ENCODE measurements at places on chromosomes 12 and 14.

DNA sequence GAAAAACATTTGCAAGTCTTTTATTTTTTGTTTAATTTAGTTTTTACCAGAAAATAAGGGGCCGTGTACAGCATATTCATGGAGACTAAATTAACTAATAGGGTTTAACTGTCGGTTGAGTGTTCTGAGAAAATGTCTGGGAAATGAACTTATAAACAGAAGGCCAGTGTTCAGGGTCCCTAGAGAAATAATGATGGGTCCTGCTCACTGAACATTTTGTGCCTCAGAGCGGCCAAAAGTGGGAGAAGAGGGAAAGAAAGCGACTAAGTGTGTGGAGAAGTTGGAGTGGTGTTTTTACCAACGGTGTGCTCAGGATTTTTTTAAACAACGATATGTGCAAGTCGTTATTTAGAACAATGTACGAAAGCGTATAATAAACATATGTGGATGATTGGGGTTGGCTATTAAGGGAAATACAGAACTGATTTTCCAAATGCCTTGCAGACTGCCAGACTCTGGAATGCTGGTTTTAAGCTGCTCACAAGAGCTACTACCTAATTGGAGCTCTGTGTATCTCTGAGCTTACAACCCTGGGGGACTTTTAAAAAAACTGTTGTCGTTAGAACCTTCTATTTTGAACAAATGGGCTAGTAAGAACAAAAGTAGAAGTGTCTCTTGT is 166.7 kb downstream of the SLC38A4 start:
- no peak for DNase-seq

DNA sequence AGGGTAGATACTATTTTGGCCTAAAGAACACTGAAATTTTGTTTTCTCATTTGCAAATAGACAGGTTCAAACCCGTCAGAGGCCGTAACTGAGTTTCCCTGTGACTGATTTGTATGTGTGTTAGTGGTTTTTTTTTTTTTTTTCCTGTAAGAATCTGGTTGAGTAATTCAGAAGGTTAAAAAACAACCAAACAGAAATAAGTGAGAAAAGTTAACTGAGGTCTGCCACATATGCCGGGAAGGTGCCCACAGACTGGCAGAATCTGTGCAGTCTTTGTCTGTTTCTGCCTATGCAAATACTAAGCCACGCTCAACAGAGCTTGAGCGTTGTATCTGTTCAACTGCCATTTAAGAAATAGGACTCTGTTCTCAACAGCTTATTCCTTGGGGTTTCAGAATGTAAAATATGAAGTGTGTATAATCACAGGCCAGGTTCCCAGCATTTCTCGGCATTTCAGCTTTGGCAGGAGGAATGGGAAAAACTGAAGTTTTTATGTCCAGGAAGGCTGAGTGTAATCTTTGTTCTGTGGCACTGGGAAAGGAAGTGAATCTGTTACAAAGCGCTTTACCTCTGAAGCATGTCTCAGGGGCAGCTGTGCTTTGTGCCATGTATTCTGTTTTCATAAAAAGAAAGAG is 181.9 kb downstream of the PRKCH start:
- DNase-seq: no peak

DNA sequence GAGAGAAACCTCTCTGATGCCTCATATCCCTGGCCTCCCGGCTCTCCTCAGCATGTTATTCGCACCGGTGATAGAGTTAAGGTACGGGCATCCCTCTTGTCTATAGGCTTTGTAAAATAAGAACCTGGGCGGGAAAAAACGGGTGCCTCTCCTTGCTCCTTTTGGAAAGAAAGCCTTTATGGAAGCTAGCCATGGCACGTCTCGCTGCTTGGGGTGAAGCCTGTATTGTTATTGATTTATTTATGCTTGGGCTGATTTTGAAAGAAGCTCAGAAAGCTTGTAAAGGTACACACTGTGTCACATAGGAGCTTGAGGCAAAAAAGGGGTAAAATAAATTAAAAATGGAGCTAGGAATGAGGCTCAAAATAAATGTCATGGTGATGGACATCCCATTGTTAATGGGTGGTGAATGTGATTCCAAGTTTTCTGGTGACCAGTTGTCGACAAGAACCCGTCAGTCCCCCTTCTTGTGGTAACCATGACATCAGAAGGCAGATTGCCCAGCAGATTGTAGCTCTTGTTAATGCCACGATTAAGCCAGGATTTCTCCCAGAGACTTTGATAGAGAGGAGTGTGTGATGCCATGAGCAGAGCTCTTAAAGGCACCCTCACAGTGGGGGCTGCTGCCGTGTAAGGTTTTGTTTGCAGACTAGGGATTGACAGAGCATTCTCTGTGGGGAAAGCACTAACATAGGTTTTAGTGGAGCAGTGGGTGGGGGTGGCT is 50.4 kb upstream of the ASPG start:
- no peak for DNase-seq

GRCh38 chr14:23436327-23437132 is 1.1 kb upstream of the MYH7 start:
- no peak for DNase-seq

GRCh38 chr12:991350-992333 is 619 bp downstream of the ERC1 start:
- no peak for DNase-seq

DNA sequence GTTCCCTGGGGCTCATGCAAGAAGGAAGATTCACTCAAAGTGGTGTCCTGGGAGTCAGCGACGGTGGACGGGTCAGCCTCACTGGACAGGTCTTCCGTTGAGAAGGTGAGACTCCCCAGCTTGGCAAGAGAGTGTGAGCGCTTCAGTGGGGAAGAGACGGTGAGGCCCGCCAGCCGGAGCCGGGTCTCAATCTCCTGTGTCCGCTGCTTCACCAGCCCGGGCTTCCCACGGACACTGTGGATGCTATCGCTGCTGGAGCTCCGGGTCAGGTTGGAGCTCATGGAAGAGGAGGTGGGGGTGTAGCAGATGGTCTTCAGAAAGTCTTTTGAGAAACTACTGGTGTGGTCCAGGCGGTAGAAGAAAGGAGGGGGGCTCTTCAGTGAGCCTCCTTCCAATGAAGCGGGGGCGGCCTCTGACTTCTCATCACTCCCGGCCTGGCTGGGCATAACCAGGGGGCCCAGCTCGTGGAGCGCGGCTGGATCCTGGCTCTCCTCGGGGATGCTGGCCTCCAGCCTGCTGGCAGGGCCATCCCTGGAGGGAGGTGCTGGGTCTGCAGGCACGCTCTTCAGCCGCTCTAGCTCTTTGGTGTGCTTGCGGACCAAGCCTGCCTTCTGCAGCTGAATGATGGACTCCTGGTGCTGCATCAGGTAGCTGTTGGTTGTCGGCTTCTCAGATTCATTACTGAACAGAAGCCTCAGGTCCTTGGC is 56.9 kb upstream of the CORO1C start:
- DNase-seq: no peak

- DNase-seq: no peak
Measured at GRCh38 chr14:32908196-32909084, 30.2 kb upstream of the NPAS3 start.

GRCh38 chr12:57726151-57726883 is 12.2 kb downstream of the AGAP2 start:
- no peak for DNase-seq

GRCh38 chr12:55713721-55714120 is 2.1 kb upstream of the BLOC1S1 start:
- DNase-seq: no peak

DNA sequence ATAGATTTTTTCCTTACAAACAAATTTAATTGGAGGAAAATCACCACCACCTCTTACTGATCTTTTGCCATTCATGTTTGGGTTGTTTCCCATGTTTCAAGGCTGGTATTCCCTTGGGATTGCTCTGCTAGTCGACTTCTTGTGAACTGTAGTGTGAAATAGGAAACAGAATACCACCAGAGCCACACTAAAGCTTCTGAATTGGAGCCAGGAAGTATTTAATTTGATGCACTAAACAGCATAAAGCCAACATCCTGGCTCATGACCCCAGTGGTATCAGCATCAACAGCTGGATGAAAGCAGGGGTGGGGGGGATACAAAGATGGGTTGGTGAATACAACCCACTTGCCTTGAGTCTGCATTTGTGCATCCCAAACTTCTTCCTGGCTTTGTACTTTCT is 127.5 kb downstream of the TBC1D30 start:
- no peak for DNase-seq

DNA sequence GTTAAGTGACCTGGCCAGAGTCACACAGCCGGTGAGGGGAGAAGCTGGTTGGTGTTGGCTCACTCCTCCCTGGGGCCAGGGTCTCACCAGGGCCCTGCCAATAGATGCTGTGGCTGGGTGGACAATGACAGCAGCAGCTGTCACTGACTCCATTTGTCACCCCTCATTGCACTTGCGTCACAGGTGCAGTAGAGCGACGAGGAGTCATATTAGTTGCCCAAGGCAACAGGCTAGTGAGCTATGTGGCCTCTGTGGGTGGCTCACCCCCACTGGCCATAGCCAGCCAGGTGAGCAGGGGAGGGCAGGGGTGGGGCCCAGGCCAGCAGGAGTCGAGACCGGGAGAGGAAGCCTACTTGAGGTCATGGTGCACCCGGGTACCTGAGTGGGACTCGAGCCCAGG is 9.7 kb downstream of the SLC25A47 start:
- DNase-seq: no peak

DNA sequence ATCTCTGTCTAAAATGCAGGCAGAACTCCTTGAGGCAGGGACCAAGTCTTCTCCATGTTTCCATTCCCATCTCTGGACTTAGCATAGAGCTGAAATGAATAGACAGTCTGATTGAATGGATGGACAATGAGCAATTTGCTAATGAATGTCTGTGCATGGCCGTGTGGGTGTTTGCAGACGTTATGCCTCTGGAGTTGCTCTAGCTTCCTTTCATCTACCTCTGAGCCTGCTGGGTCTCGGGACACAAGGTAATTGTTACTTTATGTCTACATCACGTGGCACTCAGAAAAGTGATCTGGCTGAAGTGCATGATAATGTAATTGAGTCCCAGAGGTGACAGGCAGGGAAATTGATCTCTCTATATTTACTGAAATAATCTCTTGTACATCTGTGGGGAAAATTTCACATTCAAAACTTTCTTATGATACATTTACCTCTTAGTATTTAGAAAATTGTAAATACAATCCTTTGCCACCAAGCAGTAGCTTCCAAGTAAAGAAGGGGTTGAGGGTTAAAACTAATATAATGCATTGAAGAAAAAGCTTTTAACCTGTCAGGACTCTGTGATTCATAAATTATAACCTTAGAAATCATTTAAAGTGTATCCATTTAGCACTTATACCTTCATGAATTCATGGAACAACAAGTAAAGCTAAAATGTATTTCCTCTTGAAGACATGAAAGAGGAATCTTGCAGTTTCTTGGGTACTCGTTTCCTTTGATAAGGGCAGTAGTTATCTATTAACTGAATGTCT is 424.1 kb downstream of the APAF1 start:
- no peak for DNase-seq

Measured in stimulated activated CD4-positive, alpha-beta T cell treated with anti-CD3 and anti-CD28 coated beads, TNF-alpha, amount 100 ng/mL, for 1 hour (primary cell).